ENCODE measurements at places on chromosomes 12 and 14.
A peak's percentile ranks its signal among the peaks of the same experiment; 100 is the strongest.

GRCh38 chr12:105275997-105276733 lies 40.2 kb upstream of the APPL2 start:
- DNase-seq: no peak

DNA sequence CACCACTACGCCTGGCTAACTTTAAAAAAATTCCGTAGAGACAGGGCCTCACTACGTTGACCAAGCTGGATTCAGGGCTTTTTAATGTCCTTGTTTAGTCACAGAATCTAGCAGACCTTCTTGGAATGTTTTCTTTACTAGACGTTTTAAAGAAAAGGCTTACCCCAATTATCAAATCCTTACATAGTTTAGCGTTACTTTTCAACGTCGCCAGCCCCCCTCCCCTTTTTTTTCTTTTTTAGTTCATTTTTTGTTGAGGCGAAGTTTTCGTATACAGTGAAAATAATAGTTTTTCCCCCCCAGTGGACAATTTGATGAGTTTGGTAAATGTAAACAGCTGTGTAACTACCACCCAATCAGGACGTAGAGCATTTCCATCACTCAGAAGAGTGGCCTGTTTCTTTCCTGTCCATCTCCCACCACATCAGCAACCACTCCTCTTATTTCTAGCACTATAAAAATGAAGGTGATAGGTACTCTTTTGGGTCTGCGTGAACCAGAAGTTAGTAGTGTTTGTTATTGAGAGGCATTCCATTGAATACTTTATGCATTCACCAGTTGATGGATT lies 753 bp upstream of the DLGAP5 start:
- no peak for DNase-seq

- DNase-seq: no peak
These were observed 376 bp downstream of the INSM2 start for GRCh38 chr14:35534208-35534872.

DNA sequence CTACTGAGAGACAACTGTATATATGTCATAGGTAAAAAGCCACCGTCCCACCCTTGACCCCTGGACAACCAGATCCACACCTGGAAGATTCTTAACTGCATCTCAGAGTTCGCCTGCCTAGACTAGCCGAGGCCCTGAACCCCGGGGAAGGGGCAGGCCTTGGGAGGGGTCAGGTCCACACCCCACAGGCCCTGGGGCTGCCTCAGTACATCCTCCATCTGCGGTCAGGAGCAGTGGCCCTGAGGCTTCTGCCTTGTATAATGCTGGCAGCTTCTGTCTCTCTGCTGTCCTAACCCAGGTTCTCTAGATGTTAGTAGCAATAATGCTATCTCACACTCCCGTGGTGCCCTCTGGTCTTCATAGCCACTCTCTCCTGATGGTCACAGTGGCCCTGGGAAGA lies 36.8 kb downstream of the JDP2 start:
- peak; percentile 62 for DNase-seq

DNA sequence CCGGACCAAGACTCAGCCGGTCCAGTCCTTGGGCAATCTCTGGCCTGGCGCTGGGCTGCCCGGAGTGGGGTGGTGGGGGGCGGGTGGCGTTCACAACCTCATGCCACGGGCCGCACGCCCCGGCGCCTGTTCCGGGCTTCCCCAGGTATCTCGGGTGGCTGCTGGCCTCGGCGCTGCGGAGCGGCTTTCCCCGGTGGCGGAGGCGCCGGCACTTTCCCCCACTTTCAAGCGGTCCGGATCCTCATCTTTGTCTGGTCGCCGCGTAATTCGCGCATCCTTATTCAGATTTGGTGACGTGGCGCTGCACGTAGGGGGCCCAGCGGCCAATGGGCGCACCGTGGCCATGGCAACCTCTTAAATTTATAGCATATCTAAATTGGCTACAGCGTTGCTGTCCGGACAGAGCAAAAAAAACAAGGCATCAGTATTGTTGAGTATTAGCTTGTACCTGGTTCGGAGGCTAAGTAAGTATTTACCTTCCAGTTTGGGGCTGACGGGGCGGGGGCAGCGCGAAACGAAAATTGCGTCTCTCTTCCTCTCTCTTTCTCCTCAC lies at the start of gene LHX5:
LHX5 (minus strand) TSS at position 253 of the 553 bp plus-strand sequence. CDS start 373 bp downstream, outside the sequence.
- no peak for DNase-seq

GRCh38 chr12:71655907-71656306 lies 7.7 kb downstream of the ZFC3H1 start:
- DNase-seq: no peak

GRCh38 chr12:76495556-76495955 lies 64.0 kb downstream of the OSBPL8 start:
- no peak for DNase-seq
